ENCODE measurements at places on chromosomes 2 and 18.

DNA sequence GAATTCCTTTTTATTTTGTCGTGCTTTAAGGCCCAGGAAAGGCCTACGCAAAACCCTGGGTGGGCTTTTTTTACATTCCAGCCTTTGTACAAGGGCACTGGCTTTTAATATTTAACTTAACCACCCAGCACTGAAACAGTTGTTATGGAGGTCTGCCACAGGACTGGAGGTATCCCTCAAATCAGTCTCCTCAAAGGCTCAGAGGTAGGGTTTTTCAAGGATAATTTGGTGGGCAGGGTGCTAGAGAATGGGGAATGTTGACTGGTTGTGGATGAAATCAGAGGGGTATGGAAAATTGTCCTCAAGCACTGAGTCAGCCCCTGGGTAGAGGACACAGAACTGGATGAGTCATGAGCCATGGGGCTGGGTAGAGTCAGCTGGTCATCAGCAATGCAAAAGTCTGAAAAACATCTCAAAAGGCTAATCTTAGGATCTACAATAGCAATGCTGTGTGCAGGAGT is 443.1 kb downstream of the THSD7B start:
- no peak for DNase-seq

DNA sequence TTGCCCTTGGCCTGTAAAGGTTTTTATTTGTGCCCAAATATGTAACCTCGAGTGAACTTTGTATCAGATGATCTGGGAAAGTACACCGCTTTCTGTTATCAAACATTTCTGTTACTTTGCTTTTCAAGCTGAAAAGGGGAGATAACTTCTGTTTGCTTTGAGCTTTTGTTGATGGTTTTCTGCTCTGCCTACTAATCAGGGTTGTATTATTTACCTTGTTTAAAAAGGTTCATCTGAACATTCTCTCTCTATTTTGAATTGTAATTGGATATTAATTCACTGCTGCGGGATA is 79.4 kb downstream of the XRCC5 start:
- DNase-seq = peak; percentile 79

- peak; percentile 89 for DNase-seq
Observed at GRCh38 chr2:42913280-42913878, 121.0 kb upstream of the HAAO start.

GRCh38 chr2:29015701-29016470 is 34.8 kb downstream of the TOGARAM2 start:
- no peak for DNase-seq

- DNase-seq = no peak
Observed at GRCh38 chr2:200052627-200053026, 97.2 kb downstream of the MAIP1 start.

GRCh38 chr2:99772591-99773331 is 282.9 kb upstream of the REV1 start:
- DNase-seq = peak; percentile 40

DNA sequence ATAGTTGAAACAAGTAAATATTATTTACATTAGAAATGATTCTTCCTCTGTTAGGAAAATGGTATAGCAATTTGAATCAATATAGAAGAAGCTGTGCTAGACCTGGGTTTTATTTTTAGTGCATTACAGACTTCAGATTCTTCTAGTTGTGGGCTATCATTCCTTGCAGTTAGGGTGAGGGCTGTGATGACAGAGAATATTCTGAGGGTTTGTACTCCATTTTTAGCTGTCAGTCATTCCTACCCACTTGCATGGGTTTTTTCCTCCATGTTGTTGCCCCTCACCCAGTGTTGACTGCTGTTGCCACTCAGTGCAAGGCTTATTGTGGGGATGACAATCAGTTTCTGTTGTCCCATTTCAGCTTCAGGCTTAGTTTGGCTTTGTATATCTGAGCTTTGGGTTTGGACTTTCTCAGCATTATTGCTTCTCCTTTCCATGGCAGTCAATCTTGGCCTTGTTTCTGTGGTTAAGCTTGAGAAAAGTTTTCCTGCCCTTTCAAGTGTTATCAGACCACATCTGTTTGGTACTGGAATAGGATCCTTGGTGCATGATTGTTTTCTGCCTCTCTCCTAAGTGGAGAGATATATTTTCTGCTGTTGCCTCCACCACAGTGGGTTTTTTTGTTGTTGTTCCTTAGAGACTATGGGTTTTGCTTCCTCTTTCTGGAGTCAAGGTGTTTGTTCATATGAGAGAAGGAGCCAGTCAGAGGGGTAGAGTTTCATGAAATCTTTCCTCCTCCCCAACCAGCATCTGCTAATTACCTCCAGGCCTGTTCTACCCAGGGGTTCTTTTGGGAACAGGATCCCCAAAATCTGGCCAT is 312.7 kb upstream of the CWC22 start:
- no peak for DNase-seq

DNA sequence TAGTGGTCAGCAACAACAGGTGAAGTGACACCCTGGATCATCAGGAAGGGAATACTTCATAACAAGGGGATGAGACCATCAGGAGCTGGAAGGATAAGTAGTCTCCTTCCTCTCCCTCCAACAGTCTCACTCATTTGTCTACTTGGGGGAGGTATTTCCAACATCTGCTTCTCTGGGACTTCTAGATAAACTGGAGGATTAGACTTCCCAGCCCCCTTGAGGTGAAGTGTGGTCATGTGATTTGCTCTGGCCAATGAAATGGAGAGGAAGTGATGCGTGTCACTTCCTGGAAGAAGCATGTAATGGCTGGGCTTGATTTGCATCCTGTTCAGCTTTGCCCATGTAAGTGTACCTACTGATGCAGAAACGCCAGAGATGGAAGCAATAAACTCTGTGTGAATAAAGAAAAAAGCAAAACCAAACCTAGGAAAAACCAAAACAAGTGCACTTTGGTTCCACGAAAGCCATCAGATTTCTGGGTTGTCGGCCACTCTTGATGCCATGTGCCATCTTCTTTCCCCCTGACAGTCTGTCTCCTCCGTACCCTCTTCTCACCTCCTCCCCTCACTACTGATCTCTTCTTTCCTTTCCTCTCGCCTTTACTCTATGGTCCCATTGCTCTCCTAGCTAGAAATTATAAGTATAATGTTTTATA is 76.1 kb upstream of the DNMT3A start:
- DNase-seq = peak; percentile 25

GRCh38 chr18:26656431-26656943 is 108.1 kb upstream of the KCTD1 start:
- DNase-seq = no peak

- no peak for DNase-seq
Observed at GRCh38 chr2:64735504-64735903, 81.8 kb upstream of the SERTAD2 start.

- DNase-seq = no peak
Observed at GRCh38 chr2:35365859-35366258, 989.7 kb upstream of the CRIM1 start.

DNA sequence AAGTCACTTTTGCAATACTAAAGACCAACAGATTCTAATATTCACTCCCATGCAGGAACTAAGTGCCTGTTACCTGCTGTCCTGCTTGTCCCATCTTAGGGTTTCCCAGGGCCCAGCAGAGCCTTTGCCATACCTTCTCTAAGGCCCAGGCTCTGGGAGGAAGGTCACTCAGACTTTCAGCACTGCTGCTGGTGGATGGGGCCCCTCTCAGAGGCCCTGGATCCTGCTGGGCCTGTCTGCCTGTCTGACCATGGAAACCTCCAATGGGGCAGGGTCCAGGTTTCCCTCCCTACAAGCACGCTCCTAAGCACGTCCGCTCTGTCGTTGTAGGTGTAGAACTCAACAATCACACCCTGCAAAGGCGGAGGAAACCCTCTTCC is 75.1 kb downstream of the RRM2 start:
- no peak for DNase-seq

DNA sequence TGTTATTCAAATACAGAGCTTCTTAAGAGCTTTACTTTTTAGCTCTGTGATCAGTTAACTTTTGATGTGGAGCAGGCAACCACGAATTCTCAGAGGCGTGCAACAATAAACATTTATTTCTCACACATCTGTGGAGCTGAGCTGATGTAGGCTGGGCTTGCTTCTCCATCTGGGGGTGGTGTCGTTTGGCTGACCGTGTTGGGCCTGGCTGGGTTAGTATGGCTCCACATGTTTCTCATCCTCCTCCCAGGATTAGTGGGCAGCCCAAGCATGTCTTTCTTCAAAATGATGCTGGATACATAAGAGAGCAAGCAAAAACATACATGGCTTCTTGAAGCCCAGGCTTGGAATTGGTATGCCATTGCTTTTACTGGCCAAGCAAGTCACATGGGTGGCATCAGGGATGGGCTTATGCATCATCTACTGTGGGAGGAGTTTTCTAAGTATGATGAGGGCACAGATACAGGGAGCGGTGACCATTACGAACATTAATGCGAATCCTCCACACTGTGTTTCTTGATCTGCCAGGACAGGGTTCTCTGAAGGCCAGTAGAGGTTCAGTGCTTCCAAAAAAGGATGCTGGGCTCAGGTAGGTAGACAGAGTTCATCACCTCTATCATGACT is 157.0 kb upstream of the TNP1 start:
- no peak for DNase-seq

GRCh38 chr2:26018184-26019055 is 15.5 kb upstream of the RAB10 start:
- peak; percentile 72 for DNase-seq

DNA sequence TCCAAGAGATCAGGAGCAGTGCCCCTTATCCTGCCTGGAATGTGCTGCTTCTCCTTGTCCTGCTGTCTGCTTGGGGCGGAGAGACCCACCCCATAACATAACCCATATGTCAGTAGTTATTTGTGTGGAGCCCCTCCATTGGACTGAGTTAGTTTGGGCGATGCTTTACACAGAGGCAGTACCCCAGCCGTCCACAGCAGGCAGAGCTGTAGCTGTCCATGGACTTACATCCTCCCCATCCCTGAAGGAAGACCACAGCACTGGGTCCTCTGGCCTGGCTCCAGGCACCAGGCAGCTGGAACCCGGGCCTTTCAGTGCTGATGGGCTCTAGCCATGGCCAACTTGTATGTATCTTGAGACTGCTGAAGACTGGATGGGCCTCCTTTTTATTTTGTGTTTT is 20.3 kb downstream of the GKN2 start:
- DNase-seq = no peak

DNA sequence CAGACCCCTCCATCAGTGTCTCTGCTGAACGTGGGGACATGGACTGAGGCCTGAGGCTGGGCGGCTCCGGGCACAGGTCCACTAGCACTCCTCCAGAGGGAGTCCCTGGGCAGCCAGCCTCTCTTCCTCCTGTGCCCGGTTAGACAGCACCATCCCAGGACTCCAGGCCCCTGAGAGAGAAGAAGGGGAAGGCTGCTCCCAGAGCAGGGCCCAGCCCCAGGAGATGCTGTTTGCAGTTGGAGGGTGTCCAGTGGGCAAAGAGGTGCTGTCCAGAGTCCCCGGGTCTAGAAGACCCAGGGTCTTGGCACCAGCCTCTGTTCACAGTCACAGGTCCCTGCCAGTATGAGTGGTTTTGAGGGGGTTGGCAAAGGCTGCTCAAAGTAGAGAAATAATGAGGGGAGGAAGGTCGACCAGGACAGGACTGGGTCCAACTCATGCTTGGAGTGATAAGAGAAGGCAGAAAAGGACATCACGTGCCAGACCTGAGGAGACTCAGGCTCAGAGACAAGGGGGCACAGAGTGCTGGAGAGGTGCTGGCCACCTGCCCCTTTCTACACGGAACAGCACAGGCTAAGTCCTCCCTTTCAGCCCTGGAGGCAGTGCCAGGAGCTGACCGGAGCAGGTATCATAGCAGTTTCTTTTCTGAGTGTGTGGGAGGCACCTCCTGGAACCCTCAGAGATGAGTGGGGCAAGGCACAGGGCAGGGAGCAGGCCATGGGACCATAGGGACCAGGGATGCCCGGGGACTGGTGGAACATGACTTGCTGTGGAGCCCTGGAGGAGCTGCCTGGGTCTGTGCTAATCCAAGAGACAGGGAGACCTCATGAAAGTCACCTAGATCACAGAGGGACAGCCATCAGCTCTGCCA is 21.1 kb downstream of the CRACDL start:
- no peak for DNase-seq

GRCh38 chr2:187390891-187391290 is 57.2 kb downstream of the CALCRL start:
- DNase-seq = no peak

All from hematopoietic multipotent progenitor cell treated with erythropoietin and hydrocortisone succinate and interleukin-3 and kit ligand, for 4 days (in vitro differentiated cells).